ENCODE measurements at places on chromosomes 6 and 20.

- no peak for DNase-seq
Observed at GRCh38 chr20:2805689-2806350, 5.4 kb upstream of the CPXM1 start.

DNA sequence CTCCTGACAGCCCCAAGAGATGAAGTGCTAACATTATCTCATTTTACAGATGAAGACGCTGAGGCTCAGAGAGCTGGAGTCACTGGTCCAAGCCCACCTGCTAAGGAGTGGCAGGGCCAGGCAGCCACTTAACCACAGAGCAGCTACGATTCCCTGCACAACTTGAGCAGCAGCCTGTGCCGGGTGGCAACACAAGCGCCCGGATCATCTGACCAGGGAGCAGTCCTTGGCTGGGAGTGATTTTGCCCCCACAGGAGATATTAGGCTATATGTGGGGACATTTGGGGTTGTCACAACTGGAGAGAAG lies 93.2 kb upstream of the PTPN1 start:
- no peak for DNase-seq

DNA sequence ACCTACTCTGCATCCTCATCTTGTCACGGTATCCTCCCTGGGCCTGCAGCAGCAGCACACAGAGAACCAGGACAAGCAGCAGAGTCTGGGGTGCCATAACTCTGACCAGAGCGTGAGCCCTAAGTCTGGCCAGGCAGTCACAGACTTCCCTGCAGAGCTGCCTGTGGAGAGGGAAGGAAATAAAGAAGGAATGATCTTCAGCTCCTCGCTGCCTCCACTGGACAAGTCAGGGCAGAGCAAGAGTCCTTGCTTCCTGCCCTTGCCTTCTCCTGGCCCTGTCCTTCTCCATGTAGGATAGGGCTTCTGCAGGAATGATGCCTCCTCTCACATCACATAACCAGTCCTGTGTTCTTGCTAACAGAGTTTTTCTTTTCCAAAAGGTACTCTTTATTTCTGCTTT lies 15.9 kb upstream of the WFDC11 start:
- DNase-seq = no peak

DNA sequence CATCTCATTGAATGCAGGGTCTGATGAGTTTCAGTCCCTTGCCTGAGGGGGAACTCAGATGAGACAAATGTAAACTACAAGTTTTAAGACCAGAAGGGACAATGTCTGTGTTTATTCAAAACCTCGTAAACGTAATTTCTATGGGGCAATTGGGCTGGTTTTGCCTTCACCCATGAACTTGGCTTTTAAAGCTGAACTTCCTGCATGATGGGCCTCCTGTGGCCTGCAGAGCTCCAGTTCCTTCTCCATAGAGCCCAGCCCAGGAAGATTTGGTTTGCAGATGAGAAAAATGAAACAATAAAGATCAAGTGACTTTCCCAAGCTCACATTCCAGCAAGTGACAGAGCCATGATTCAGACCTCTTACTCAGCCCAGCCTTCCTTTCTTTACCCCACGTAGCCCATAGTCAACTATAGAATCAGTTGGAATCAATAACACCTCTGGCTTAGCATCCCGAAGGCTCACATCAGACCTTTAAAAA lies 612.3 kb downstream of the UTRN start:
- DNase-seq = no peak

- peak; percentile 12 for DNase-seq
Observed at GRCh38 chr6:118724211-118724610, 72.8 kb upstream of the CEP85L start.

DNA sequence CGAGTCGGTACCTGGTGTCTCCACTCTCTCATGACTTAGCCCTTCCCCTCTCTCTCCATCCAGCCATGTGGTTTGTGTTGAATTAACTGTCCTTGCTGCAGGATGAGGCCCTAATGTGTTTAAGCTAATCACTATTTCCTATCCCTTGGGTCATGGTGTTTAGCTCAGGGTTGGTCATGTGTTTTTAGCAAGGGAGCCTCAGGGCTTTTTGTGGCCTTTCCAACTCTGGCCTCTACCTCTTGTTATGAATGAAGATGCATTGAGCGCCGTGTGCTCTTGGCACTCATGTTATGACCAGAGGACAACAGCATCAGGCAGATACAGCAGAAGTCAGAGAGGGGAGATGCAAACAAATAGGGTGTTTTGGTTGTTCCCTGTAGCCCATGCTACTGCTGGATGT lies 674.2 kb upstream of the FLRT3 start:
- no peak for DNase-seq

- no peak for DNase-seq
Observed at GRCh38 chr6:29666826-29667130, 9.9 kb downstream of the MOG start.

DNA sequence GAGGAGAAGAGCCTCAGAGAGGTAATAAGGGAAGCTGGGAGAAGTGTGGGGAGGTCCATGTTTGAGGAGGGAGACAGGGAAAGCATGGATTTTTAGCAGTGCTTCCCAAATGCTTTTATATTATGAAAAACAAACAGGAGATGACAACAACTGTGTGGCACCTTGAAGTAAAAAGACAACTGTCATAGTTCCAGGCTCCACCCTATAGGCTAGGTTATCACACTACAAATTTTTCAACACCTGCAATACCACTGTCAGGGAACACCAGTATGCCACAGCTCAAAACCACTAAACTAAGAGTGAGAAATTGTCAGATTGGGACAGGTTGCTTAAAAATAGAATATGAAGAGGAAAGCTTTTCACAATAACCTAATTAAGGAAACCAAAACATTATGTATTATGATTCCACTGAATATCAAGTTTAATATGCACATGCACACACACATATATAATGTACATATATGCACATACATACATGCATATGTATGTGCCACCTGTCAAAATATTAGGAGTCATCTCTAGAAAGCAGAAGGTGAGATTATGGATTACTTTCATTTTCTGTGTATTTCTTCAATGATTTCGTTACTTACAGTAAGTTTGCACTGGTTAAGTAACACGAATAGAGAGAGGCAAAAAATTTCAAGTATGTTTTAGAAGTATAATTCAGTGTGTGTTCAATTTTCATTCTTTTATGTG lies 261.2 kb downstream of the PTPRK start:
- DNase-seq = no peak

DNA sequence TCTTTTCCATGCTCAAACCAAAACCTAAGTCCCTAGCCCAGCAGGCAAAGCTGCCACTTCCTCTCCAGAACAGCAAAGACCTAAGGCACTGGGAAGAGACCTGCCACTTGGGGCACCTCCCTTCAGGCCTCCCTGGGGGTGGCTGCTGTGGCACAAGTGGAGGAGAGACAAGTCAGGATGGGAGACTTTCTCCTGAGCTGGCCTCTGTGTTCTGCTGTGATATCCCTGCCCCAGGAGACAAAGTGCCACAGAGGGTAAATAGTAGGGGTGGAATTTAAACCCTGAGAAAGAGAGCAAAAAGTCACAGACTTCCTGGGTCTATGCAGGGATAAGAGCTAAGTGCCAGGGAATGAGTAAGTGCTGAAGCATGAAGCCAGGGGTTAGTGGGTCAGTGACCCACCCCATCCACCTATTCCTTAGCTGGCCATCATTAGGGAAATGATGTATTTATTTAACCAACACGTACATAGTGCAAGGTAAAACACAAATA lies 84.2 kb downstream of the MRPL14 start:
- no peak for DNase-seq

GRCh38 chr20:11861479-11861878 lies 56.2 kb upstream of the BTBD3 start:
- DNase-seq = no peak

GRCh38 chr6:155399745-155400653 lies 55.6 kb downstream of the NOX3 start:
- DNase-seq = no peak

All from hematopoietic multipotent progenitor cell treated with erythropoietin and hydrocortisone succinate and interleukin-3 and kit ligand, for 8 days (in vitro differentiated cells).